Erythroblast (primary cell): ENCODE measurements at places on chromosomes 3 and 15.

DNA sequence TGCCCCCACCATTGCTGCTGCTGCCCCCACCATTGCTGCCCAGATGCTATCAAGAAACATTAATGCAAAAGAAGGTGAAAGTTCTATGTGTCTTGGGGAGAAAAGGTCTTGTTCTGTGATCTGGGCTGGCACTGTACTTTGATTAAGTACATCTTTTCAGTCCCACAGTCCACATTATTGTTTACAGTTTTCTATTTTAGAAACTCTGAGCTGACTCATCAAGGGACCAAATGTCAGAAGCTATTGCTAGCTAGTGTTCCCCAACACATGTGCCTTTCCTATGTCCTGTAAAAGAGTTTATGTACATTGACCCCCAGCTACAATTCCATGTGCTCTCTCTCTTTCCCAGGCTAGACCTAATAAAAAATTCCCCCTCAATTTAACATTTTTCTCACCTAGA, 264.7 kb upstream of the NECTIN3 start:
- no peak for DNase-seq

GRCh38 chr3:187006864-187007630, 76.7 kb downstream of the ST6GAL1 start:
- DNase-seq: no peak

GRCh38 chr3:64919934-64920333, 232.1 kb upstream of the ADAMTS9 start:
- no peak for DNase-seq

DNA sequence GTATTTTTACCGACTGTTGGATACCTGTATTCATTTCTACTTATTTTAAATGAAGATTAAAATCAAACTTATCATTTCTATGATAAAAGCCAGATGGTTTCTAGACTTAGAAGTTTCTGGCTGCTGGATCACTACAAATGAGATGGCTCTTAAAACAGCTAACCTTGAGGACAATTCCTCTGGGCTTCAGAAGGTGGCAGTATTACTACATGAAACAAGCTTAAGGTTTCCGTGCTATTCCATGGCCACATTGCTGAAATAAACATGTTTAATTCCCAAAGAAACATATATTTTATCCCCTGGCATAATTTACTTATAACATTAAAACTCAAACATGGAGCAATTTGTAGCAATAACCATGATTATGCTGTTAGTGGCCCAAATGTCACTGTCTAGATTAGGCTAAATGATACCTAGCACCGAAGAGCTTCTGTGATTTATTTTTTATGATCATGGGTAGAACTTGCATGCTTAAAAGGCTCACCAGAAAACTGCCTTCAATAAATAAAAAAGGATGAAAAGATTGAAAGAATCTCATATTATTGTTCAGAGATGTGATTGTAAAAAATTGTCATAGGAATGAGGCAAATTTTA, 204.0 kb upstream of the NANOGP8 start:
- peak; percentile 51 for DNase-seq

DNA sequence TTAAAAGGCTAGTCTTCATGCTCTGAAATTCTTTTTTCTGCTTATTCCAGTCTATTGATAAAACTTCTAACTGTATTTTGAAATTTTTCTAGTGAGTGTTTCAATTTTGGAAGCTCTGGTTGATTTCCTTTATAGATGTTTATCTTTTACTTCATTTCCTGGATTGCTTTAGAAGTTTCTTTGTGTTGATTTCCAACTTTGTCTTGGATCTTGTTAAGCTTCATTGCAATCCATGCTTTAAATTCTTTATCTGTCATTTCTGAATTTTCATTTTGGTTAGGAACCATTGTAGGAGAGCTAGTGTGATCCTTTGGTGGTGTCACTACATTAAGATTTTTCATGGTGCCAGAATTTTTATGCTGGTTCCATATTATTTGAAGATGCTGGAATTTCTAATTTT, 105.2 kb upstream of the DCBLD2 start:
- DNase-seq: no peak
